ENCODE measurements at places on chromosomes 11 and 22.

GRCh38 chr11:1906611-1907423, 12.7 kb upstream of the TNNT3 start:
- DNase-seq, result no peak

DNA sequence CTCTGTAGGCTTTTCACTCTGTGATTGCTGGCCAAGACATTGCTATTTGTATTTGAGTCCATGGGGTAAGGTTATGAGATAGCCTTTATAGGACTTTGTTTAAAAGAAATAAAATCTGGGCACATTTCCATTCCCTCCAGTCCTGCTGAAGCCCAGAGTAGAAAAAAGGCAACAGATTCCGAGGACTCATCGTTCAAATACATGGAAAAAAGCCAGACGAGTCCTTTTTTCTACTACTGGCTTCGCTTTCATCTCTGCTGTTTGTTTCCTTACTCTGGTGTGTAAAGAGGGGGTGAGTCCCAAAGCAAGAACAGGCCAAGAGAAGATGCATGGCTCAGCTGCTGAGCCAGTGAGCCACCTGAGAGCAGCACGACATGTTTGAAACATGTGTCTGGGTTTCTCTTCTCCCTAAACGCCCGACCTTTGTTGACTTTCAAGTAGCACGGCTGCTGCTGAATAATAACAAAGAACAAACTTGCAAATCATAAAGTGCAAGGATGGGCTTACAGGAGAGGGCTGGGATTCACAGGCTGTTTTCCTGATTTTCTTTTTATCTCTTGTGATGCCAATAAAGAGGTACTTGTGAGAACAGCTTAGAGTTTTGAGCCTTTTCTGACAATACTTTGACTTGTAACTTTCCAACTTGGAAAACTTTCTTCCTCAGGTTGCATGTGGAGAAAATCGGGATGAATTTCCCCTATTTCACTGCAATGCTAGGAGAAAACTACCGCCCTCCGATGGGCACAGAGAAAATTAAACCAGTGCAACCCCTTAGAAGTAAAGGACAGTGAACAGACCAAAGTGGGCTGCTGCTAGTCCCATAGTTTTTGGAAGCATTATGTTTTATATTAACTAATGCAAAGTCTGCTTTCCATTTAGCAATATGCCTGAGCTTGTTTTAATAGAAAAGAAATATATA, 195.2 kb upstream of the RAG2 start:
- DNase-seq, result no peak

DNA sequence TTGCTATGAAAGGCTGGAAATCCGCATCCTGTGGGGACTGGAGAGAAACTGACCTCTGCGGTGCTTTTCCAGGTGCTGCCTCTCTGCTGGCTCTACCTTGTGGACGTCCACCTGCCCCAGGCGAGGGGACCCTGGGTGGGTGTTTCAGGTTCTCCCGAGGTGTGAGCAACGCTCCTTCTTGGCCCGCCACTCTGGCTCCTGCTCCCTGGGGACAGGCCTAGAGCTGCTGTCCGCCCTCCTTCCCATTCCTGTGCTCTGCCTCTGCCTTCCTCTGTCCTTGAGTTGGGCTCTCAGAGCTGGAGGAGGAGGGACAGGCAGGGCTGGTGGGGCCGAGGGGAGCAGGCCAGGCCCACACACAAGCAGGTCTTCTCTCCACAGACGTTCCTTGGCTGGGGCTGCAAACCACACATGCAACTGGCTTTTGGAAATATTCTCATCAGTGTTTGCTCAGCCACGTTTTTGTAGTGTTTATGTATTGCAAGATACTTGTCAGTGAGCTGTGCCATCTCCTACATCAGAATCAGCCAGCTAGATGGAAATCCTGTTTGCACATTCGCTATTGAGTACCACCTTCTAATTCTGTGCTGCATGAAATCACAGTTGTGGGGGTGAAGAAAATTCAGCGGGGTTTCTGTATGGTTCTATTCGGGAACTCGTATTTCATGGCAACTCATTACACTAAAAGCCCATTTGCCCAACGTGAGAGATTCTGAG, 1115.0 kb downstream of the BRD1 start:
- no peak for DNase-seq

DNA sequence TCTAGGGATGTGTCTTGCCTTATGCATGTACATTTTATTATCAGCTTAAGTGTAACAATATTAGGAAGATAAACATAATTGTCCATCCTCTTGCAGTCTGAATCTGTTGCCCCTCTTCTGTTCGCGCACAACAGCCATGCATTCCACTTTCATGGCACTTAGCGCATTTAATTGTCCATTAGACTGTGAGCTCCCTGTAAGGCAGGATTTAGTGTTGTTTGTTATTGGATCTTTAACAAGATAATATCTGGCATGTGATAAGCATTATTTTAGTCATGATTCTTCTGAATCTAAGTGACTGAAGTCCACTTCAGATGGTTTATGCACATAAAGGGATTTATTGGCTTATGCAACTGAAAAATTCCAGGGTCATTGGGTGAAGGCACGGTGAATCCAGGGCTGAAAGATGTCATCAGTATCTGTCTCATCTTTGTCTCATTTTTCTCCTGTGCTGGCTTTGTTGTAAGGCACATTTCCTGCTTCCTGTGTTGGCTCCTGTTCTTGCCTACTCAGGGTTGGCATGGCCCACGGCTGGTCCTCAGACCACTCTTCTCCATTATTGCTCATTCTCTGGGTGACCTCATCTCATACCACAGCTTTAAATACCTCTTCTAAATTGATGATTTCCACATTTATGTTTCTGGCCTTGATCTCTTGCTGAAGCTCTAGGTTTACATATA, 37.6 kb downstream of the ATXN10 start:
- no peak for DNase-seq
